HT1080 (cell line): ENCODE measurements at places on chromosomes 12 and 14. TPM values are rescaled to one million over a fixed set of nuclear protein-coding genes. Genes with fewer than 3 reads are reported as not detected.

Gene CLEC4D
- total RNA-seq = not detected in 2 replicates

Gene IL31
- not detected in 2 replicates for total RNA-seq

Gene LHX5
- not detected in 2 replicates for total RNA-seq

Gene KRT82
- total RNA-seq = not detected in 2 replicates

Gene RDH12
- 0.23 and 0.29 TPM in 2 replicates for total RNA-seq
